ENCODE measurements at places on chromosomes 7 and 10.
A peak's percentile ranks its signal among the peaks of the same experiment; 100 is the strongest.

DNA sequence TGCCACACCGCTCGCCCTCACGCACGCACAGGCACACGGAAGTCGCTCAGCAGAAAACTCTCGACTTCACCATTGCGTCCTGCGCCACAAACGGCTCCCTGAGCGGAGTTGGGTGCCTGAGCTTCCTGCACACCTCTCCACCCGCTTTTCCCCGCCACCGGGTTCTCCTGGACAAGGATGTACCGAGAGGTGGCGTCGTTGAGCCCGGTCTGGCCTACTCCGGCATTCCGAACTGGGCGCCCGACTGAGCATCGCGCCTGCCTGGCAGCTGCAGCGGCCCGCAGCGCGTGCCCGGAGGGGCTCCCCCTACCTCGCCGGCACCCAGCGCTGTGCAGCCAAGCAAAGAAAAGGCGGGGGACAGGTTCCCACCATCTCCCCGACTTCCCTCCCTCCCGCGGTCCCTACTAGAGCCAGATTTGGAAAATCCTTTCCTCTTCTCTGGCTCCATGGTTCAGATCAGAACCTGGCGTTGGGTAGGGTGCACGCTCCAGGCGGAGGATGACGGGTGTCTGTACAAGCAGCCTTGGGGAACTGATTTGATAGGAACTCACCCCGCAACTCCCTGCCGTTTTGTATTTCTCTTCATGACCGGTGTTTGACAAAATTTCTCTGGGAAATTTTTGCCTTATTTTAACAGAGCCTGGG is 1.7 kb downstream of the SORCS3 start:
- no peak for DNase-seq

GRCh38 chr10:13733071-13733470 is 146.3 kb downstream of the PRPF18 start:
- no peak for DNase-seq

DNA sequence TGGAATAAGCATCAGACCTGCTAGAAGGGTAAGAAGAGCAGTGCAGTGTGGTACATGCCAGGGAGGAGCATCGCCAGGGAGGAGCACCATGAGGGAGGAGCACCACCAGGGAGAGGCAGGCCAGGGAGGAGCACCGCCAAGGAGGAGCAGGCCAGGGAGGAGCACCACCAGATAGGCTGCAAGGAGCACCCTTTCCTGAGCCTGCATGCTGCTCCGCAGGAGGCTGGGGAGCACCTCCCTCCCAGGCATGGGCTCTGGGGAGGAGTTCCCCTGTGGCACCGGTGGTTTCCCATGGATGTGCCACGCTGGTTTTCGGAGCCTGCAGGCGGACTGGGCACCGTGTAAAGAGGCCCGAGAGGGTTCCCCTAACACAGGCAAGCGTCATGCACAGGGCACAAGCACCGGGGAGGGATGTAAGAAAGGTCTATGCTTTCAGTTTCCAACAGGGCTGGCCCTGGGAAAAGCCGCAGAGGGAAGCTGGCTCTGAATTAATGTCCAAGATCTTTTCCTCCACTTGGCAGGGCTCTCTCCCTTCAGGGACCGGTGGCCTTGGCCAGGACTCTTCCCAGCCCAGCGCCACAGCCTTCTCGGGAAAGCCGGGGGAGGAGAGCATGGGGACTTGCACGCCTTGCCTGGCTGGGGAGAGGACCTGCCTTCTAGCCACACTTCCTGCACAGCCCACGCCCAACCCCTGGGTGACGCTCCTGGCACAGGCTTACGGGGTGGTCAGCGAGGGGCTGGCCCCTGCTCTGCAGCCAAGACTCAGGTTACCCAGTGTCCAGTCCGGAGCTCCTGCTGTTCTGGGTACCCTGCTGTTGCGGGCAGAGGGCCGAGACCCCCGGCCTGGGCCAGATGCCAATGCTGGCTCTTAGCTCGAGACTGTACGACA is 11.5 kb upstream of the GPER1 start:
- DNase-seq, result no peak

- DNase-seq, result no peak
These were observed 113.9 kb upstream of the PFKP start for GRCh38 chr10:2953495-2953894.

DNA sequence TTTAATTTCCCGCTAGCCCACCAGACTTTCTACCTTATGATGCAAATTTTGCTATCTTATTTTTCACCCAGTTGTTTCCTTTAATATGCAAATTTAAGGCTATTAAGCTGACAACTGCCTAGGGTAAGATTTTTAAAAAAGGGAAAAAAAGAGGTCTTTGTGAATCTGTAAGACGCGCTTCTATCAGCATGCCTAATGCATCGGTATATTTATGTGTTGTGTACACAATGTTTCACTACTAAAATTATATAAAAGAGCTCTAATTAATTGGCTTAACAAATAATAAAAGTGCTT is 386.6 kb downstream of the KIF20B start:
- DNase-seq, result no peak

- DNase-seq, result no peak
These were observed 92.8 kb upstream of the OIT3 start for GRCh38 chr10:72800741-72801092.

GRCh38 chr7:80335511-80336231 is 176.2 kb downstream of the GNAT3 start:
- no peak for DNase-seq

DNA sequence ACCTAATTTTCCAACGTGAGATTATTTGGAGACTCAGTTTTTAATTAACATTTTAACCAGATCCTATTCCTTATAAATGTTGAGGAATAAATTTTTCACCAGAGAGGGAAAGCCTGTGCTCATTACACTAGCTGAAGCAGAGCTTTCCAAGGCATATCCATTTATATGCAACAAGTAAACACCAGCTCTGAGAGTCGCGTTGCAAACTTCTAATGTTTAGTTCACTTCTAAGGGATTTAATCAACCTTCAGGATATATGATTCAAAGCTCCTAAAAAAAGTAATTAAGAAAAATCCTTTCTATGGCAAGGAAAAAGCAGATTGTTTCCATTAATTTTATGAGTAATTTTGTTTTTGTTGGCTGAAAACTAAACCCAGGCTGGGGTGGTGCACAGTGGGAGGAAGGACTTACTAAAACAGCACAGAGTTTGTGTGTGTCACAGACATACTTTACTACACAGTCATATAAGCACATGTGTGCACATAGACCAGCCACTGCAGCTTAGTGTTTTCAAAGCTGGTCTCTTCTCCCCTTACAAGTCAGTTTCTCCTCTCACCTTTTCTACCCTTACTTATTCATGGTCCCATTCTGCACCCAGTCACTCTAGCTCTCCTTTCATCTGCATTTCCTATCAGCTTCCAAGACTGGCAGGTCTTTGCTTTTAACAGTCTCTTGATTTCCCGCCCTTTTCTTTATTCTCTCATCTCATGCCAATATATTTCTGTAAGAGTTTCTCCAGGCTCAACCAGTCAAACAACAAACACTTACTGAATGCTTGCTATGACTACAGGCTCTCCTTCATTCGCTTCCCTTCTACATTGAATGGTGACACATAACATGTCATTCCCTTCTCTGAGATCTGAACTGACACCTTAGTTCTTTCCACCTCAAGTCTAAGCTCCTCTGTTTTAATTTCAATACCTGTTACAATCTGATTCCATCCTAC is 81.1 kb upstream of the FZD1 start:
- DNase-seq, result peak; percentile 27
